ENCODE measurements at places on chromosomes 2 and 18. TPM values are rescaled to one million over a fixed set of nuclear protein-coding genes. Genes with fewer than 3 reads are reported as not detected.

Gene ATF2
- total RNA-seq = 16.8 TPM

Gene NT5DC4
- not detected for total RNA-seq

Gene ALPI
- not detected for total RNA-seq

Gene COPS7B
- total RNA-seq = 39.0 TPM

Gene RSAD2
- 0.19 TPM for total RNA-seq

Gene GPR155
- 0.18 TPM for total RNA-seq

Gene SMYD1
- total RNA-seq = not detected

Gene INHA
- 0.42 TPM for total RNA-seq

Gene TEKT4
- not detected for total RNA-seq

Gene METTL21A
- total RNA-seq = 23.9 TPM

Data from A549 treated with dexamethasone at 1 μM for 4 hours (cell line).